Kasumi-1 (cell line): ENCODE measurements at places on chromosomes 2 and 18.

DNA sequence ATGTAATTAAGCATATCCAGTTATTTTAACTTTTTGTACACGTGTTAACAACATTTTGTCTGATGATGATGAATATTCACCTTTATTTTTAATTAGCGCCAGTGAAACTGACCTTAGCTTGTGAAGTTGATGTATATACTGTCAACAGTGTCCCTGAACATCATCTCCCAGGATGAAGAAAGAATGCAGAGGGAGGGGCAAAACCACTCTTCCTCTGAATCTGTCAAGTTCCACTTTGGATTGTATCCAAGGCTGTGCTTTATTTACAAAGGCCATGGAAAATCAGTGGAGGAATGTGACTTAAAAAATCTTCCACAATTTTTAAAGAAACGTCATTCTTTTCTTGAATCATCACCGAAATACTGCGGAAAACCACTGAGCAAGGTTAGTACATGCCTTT lies 4.5 kb upstream of the RMDN2 start:
- no peak for DNase-seq

DNA sequence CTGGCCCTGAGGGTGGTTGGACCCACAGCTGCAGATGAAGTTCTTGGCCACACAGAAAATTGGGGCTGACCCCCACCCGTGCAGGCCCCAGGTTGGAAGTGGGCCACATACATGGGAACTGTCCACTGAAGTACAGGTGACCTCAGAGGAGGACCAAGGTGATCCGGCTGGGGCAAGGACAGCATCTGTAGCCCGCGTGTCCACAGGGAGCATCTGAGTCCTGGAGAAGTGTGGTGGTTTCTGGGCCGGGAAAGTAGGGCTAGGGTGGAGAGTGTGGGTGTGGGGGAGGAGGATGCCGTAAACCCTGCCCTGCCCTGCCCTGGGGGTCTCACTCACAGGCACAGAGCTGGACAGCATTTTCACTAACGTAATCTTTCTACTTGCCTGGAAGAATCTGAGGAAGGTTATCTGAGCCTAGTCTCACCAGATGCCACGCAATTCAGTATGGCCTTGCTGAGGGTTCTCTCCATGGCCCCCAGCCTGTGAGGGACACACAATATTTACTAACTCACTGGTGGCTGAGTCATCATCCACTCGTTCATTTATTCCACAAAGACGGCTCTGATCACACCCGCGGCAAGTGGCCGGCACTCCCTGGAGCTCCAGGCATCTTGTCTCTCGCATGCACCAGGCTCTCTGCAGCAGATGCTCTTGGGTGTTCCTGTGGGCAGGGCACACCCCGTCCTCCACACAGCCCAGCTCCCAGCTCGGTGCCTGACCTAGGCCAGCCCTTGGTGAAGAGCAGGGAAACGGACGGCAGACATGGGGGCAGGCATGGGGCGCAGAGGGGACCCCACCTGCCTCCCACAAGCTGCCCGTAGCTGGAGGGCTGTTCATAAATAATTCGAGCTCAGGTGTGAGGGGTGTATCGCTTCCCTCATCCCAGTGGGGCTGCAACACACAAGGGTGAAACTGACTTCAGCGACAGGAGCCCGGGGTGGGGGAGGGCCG lies 51.2 kb downstream of the INHBB start:
- no peak for DNase-seq

- DNase-seq: no peak
Observed at GRCh38 chr18:79631761-79632446, 47.7 kb upstream of the CTDP1 start.

DNA sequence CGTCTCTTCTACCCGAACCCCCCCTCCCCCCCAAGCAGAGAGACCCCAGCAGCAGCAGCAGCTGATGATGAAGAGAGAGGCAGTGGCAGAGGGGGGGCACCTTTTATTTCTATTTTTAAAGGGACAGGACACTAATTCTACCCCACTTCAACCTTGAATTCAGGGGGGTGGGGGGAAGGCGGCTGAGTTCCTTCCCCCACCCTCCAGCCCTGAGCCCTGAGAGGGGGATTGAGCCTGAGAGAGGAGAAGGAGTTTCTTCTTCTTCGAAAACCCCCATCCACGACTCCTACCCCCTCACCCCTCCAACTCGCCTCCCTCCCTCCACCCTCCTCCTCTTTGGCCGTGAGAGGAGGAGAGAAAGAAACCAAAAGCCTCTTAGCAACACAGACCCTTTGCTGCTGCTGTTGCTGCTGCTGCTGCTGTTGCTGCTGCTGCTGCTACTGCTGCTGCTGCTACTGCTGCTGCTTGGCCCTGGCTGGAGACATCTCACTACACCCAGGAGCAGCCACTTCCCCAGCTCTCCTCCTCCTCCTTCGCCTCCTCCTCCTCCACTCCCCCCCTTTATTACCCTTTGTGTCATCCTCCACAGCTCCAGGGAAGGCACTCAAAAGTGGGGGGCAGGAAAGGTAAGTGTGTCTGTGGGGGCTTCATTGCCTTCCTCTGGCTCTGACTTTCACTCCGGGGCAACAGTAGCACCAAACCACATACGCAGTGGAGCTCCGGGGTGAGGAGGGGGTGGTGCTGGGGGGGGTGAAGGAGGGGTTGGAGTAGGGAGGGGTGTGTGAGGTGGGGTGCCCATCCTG lies at the start of gene MBD5:
Gene MBD5 (plus strand): TSS at position 33 of the 803 bp plus-strand sequence.
- DNase-seq: peak; percentile 68

- no peak for DNase-seq
Observed at GRCh38 chr18:35377875-35378573, 887 bp upstream of the ZNF396 start.

- no peak for DNase-seq
Observed at GRCh38 chr2:108619925-108620620, 85.8 kb downstream of the LIMS1 start.
